Common myeloid progenitor, CD34-positive (primary cell): ENCODE measurements at places on chromosomes 6 and 20.

DNA sequence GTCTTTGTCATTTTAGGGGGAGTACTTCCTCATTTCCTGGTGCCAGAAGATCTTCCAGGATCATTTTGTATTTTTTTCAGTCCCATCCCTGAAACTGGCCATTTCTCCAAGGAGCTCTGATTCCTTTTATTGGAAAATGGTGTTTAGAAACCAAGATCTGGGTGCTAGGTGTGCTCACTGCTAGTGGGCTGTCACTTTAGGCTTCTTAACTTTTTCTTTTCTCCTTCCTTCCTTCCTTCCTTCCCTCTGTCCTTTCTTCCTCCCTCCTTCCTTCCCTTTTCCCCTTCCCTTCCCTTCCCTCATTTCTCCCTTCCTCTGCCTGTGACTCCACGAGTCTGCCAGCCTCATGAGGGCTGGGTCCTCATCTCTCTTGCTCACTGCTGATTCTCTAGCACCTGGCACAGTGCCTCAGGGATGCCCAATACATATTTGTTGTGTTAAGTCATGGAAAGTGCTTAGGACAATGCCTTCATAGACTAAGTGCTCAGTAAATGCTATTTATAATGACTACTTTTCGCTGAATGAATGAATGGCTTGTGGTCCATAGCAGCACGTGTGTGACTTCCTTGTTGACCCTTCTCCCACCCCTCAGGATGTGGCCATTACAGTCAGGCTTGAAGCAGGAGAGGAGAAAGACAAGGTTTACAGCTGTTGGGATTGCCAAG, 36.9 kb downstream of the APCDD1L start:
- no peak for DNase-seq

GRCh38 chr6:113591896-113592827, 265.0 kb upstream of the MARCKS start:
- DNase-seq = peak; percentile 57

- no peak for DNase-seq
These were observed 41.1 kb downstream of the ZBTB46 start for GRCh38 chr20:63789836-63790571.

GRCh38 chr20:53503517-53503919, 90.1 kb downstream of the ZNF217 start:
- no peak for DNase-seq

DNA sequence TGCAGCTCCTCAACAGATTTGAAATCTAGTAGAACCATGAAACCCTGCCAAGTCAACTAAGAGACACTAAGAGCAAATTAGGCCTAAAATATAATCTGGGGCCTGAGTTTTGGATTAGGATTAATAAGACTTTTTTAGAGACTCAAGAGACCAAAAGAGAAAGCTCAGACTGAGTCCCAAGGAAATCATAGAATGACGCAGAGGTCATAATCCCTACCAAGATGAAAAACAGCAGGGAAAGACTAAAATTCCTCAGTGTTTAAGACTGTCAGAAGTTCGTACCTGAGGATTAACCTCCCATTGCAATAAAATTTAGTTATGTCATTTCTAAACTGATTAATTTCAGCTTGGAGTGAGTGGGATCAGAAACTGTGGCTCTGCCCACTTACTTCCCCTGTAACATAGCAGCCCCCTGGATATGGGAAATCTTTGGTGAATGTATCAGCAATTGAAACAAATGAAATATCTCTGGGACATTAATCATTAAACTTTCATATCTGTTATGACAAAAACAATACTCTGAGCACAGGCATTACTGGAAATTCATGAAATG, 200.3 kb downstream of the EDN1 start:
- peak; percentile 10 for DNase-seq

DNA sequence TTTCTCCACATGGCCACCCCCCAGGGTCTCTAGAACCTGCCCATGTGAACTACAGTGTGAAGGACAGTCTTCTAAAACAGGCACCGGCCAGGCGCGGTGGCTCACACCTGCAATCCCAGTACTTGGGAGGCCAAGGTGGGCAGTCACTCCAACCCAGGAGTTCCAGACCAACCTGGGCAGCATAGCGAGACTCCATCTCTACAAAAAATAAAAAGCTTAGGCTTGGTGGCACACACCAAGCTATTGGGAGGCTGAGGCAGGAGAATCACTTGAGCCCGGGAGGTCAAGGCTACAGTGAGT, 13.7 kb downstream of the ACSS1 start:
- DNase-seq = no peak

DNA sequence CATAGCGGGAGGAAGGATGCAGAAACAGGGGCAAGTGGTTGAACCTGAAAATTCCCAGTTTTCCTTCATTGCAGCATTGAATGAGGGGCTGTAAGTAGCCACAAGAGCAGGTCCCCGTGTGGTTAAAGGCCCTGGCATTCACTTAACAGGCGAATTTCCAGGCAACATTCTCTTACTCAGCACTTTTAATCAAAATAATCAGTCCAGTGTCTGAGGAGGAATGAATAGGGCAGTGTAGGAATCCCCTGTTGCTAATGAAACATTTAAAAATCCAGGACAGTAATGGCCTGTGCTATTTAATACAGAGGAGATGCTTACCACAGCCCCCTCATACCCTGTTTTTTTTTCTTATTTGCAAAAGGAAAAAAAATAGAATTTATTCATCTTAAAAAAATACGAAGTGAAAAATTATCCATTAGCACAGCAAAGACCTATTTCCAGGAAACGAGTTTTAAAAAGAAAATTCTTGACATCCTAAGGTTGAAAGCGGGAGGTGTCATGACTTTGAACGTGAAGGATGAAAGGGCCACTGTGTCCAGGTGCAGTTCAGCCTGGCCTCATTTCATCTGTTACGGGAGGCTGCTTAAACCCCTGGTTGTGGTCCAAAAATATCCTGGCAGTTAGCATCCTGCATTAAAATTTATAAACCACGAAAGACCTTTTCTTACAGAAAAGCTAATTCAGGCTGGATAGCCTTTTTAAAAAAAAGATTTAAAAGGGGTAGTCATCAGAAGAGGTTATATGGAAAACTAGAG, 20.2 kb downstream of the MYLK4 start:
- DNase-seq = no peak

GRCh38 chr6:98779618-98780017, 54.8 kb upstream of the POU3F2 start:
- no peak for DNase-seq

DNA sequence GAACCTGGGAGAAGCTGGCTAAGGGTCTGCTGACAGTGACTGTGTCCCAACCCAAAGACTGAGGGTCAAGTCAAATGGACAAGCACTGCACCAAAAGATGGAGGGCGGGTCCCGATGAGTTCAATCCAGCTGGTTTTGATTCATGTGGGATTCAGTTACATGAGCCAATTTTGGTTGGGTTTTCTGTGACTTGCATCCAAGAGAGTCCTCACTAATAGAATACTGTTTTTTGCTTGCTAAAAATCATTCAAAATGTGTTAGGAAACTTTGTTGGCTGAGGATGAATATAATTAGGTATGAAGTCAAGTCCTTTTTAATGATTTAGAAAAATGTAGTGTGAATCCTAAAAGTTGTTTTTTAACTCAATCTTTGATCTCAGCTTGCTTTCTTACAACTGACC, 323.8 kb upstream of the NOX3 start:
- no peak for DNase-seq

GRCh38 chr6:13535306-13535705, 39.1 kb upstream of the SIRT5 start:
- no peak for DNase-seq

DNA sequence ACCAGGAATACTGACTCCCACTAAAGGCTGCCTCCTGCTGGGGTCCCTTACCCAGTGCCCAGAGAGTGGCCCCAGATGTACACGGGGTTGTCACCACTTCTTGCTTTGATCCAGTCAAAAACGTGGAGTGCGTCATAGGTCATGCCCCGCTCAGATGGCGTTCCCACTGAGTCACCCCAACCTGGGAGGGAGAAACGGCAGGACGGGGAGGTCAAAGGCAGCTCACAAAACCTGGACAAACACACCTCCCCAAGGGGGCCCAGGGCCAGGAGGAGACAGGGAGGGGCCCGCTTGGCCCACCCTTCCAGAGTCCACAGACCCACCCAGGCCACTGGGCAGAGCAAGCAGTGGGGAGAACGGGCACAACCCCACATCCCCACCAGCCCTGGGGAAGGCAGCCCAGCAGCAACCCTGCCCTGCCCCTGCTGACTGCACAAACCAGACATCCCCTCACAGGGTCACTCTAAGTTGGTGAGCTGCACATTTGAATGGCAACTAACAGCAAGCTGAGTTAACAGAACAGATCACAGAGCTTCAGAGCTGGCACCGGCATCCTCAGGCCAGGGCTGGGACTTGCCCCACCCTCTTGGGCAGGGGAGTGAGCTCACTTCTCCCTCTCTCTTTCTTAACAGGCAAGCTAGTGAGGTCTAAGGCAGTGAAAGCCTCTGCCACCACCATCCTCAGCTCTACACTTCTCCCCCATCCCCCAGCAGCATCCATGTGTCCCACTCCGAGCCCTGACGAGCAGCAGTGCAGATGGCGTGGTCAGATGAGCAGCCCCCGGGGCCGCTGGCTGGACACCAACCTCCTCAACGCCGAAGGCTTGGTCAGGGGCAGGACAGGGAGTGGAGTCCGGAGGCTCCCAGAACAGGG, 61.7 kb downstream of the PYGB start:
- DNase-seq = peak; percentile 16

DNA sequence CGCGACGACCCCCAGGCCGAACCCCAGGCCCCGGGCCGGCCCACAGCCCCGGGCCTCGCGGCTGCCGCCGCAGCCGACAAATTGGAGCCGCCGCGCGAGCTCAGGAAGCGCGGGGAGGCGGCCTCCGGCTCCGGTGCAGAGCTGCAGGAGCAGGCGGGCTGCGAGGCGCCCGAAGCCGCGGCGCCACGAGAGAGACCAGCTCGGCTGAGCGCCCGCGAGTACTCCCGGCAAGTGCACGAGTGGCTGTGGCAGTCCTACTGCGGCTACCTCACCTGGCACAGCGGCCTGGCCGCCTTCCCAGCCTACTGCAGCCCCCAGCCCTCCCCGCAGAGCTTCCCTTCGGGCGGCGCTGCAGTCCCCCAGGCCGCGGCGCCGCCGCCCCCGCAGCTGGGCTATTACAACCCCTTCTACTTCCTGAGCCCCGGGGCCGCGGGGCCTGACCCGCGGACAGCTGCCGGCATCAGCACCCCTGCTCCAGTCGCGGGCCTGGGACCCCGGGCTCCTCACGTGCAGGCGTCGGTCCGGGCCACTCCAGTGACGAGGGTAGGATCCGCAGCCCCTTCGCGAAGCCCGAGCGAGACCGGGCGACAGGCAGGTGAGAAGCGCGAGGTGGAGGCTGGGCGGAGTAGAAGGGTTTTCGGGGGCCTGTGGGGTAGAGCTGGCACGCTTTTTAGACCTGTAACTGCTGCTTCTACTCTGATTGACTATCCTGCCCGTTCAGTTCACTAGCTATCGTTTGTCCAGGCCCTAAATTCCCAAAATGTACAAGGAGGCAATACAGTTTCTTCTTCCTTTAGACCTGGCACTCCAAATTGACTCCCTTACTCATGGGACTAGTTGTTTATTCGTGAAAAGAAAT, 654 bp downstream of the FAM8A1 start:
- DNase-seq = peak; percentile 56

GRCh38 chr6:111606620-111607115, 990 bp upstream of the TRAF3IP2 start:
- DNase-seq = peak; percentile 60

GRCh38 chr6:42748203-42748898, 2.4 kb upstream of the TBCC start:
- no peak for DNase-seq

GRCh38 chr20:46539113-46539512, 11.3 kb downstream of the OCSTAMP start:
- DNase-seq = no peak

GRCh38 chr6:81759782-81760181, 7.3 kb upstream of the TENT5A start:
- no peak for DNase-seq

- DNase-seq = no peak
These were observed at the start of gene CST9 for GRCh38 chr20:23605867-23606651. Gene CST9, minus strand, starts transcription at chr20:23605917. Its CDS starts 53 bp downstream, at chr20:23605864.

DNA sequence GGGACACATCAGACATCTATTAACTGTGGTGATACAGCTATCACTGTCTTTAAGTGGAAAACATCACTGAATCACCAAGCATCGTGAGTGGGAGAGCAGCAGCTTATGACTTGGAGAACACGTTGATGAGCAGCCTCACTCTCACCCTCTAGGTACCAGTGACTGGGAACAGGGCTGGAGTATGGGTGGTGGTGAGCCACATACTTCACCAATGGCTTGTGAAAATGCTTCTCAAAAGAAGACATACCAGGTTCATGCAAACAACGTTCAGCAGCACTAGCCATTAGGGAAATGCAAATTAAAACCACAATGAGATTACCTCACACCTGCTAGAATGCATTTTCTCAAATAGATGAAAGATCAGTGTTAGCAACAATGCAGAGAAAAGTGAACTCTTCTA, 25.3 kb downstream of the SNX5 start:
- DNase-seq = no peak

DNA sequence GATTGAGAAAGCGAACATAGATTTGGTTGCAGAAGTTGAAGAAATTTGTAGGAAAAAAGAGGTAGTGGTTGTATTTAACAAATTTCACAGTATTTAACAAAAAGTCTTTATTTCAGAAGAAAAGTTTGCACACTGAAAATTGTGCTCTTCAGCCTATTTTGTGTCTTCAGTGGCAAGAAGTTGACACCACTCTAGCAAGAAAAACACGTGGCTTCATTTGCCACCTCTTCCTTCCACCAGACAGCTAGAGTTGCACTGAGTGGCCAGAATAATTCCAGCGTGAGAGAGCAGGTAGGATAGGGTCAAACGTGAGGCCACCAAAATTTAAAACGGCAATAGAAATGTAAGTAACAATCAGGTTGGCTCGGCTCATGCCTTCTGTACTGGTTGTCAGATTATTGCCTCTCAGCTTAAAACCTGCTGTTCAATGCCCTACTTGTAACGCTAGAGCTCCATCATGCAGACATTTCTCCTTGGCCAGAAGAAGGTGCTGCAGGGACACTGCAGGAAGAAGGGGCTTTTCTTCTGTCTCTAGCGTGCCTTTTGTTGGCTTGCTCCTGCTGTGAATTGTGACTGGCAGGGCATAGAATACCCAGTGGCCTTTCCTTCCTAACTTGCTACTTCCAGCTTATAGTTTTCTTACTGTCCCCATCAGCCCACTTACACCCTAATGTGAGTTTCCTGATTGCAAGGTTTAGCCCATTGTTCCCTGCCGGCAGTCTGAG, 12.1 kb downstream of the TRAPPC3L start:
- DNase-seq = no peak

DNA sequence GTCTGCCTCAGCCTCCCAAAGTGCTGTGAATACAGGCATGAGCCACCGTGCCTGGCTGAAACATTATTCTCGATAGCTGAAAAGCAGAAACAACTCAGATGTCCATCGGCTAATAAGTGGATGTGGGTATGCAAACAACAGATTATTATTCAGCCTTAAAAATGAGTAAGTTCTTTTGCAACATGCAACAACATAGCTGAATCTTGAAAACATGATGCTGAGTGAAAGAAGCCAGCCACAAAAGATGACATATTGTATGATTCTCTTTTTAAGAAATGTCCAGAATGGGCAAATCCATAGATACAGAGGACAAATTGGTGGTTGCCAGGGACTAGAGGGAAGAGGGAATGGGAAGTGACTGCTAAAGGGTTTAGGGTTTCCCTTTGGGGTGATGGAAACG, 61.7 kb downstream of the RIOK1 start:
- no peak for DNase-seq
